ENCODE measurements at places on chromosomes 6 and 20.

DNA sequence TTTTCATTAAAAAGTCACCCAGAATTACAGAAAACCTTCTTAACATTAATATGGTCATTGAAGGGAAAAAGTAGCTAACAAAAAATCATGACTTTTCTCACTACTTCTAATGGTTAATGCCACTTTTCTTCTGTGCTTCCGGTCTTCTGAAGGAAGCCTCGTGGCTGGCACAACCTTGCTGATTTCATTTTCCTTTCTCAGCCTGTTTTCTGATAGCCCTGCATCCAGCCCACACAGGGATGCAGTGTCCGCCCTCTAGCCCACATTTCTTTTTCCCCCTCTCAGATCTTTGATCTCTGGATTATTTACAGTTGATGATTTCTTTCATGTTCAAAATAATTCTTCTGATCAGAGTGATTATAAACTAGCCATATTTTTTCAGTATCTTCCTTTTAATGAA is 655.4 kb upstream of the EPHA7 start:
- DNase-seq = no peak

DNA sequence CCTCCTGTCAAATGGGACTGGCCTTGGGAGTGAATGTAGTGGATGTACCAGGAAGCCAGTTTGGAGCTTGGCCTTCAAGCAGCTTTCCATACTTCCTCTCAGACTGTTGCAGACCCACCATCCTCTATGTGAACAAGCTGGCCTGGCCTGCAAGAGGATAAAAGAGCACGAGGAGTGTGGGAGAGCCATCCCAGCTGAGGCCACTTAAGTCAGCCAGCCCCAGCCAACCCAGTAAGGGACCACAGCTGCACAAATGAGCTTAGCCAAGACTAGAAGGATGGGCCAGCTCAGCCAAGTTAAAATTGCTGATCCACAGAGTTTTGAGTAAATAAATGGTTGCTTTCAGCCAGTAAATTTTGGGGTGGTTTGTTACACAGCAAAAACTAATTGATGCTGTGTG is 156.9 kb upstream of the SOX4 start:
- no peak for DNase-seq

- no peak for DNase-seq
These were observed 88.7 kb upstream of the BMP5 start for GRCh38 chr6:55964136-55964535.

DNA sequence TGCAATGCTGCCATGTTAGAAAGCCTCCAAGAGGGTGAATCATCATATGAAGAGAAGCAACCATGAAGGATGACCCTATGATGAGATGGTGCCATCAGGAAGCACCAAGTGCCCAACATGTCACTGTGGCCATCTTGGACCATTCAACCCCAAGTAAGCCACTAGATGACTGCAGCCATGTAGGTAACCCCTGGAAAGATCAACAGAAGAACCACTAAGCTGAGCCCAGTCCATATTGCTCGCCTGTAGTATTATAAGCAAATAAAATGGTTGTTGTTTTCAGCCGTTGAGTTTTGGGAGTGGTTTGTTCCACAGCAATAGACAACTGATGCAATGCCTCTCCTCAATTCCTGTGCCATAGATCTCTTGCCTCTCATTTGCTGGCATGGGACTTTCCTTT is 140.9 kb downstream of the SCML4 start:
- DNase-seq = no peak

GRCh38 chr20:63234693-63235398 is 859 bp upstream of the BIRC7 start:
- no peak for DNase-seq

- no peak for DNase-seq
These were observed 311.3 kb downstream of the PRKN start for GRCh38 chr6:162416307-162416706.

DNA sequence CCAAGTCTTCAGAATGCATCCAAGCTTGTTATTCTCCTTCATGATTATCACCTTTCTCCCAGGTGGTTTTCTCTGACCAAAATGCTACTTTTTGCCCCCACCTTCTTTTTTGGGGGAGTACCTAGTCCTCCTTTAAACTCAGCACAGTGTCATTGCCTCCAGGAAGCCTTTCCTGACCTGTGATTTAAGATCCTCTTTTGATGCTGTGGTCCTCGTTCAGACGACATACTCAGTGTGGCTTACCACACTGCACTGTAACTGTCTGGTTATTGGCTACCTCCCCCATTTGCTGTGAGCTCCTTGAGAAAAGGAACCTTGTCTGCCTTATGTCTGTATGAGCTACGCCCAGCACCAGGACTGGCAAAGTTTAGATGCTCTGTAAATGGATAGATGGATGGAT is 14.6 kb downstream of the SAYSD1 start:
- no peak for DNase-seq

- DNase-seq = no peak
These were observed 25.8 kb upstream of the FABP7 start for GRCh38 chr6:122753688-122754056.

- no peak for DNase-seq
These were observed 1.4 kb downstream of the SPO11 start for GRCh38 chr20:57330998-57331397.

GRCh38 chr6:35368038-35368887 is 25.9 kb downstream of the PPARD start:
- DNase-seq = no peak

DNA sequence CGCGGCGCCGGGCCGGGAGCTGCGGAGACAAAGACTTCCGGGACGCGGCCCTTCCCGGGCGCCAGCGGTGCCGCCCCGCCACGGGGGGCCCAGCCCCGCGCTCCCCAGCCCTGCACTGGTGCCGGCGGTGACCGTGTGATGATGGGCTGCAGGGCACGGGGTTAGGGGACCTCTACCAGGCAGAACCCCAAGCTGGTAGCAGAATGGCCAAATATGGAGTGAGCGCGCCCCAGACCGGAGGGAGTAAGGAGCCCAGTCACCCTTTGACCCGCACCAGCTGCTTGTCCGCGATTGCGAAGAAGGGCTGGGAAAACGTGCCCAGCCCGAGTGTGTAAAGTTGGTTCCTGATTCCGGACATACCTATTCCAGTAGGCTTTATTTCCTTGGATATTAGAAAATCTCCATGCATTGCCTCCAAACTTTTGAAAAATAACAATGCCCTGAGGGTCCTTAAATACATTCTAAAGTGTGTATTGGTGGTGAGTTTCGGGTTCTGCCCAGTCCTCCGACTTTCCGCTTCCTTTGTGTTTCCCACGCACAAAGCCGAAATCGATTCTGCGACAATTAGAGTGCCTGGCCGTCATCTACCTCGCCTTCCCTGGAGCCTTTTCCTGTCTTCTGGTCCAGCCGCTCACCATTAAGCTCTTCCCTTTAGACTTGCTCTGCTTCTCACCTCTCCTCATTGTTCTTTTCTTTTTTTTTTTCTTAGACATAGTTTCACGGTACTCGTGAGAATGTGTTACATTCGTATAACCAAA is 1.1 kb downstream of the ABRACL start:
- DNase-seq = no peak

GRCh38 chr6:152093711-152094110 is 286.2 kb downstream of the ESR1 start:
- no peak for DNase-seq

DNA sequence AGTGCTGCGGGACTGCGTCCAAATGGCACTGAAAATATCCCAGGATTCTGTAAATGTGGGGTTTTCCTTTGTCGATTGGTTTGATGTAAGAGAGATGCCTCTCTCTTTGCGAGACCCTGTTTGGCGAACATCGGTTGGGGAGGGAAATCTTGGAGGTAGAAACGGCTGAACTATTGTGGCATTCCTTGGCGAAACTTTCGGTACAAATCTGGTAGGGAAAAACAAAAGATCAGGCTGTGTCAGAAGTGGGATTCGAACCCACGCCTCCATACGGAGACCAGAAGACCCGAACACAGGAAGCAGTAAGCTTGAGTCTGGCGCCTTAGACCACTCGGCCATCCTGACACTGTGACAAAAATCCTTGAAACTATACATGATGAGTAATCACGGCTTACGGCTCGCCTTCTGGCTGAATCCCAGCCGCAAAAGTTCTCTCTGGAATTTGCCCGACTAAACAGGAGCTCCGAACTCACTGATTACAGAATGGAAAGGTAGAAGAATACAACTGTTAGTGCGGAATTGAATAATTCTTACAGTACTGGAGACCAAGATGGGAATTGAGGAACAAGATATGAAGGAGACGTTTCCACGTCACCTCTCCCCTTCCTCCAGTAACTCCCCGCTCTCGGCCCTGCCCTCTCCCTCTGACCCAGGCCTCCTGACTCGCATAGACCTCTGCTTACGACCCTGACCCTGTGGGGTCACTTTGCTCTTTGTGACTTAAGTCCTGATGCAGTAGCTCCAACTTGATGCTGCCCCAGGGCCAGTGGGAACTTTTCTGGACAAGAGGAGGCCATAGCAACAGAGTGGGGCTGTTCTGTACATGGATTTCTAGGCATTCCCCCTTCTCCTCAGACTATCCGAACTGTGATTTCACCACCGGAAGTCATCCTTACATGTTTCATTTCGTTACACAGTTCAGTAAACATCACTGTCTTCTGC is 132.8 kb upstream of the ZNF184 start:
- DNase-seq = no peak

DNA sequence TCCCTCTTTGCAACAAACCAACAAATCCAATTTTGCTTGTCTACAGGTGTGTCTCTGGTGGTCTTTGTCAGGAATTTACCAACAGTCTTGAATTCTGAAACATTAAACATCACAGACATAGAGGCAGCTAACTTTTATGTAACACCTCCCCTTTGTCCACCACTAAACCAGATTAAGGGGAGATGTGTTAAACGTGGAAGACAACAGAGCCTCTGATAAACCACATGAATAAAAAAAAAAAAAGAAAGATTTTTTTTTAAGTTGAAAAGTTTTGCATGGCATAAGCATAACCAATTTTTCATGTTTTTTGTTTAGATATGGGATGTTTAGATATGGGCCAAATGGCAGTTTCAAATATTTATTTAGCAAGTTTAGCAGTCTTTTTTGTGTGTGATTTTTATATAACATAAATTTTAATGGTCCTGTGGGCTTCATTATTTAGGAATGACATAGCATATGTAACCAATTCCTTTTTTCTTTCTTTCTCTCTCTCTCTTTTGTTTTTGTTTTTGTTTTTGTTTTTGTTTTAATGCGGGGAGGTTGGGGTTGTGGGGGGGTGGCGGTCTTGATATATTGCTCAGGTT is 60.7 kb upstream of the BTN3A2 start:
- no peak for DNase-seq

GRCh38 chr6:44224029-44224964 is 902 bp downstream of the SLC29A1 start:
- DNase-seq = peak; percentile 65

DNA sequence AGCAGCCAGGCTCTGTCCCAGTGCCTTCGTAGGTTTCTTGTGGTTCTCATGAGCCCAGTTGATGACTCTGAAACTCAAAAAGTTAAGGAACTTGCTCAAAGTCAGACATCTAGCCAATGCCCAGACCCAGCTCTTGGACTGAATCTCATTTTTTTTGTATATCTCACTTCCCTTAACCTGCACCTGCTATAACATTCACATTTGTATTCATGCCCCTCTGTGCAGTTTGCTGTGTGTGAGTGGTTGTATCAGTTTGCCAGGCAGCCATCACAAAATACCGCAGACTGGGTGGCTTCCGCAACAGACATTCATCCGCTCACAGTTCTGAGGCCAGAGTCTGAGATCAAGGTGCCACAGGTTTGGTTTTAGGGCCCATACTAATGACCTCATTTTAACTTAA is 49.9 kb downstream of the IPCEF1 start:
- no peak for DNase-seq

DNA sequence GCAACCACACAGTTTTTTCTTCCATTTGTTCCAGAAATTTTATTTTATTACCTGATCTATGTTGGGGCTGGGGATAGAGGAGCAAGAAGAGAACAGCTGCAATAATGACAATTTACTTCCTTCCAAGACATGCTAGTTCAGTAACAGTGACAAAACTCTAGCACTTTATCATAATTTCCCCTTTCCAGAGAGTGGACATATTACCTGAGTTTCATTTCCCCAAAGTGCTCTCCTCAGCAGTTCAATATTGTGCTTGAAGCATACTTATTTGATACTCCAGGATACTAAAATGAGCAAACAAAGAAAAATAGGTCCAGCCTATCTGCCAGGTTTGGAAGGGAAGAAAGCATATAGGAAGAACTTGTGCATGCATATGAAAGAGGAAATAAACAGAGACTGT is 157.7 kb downstream of the ID4 start:
- DNase-seq = no peak

DNA sequence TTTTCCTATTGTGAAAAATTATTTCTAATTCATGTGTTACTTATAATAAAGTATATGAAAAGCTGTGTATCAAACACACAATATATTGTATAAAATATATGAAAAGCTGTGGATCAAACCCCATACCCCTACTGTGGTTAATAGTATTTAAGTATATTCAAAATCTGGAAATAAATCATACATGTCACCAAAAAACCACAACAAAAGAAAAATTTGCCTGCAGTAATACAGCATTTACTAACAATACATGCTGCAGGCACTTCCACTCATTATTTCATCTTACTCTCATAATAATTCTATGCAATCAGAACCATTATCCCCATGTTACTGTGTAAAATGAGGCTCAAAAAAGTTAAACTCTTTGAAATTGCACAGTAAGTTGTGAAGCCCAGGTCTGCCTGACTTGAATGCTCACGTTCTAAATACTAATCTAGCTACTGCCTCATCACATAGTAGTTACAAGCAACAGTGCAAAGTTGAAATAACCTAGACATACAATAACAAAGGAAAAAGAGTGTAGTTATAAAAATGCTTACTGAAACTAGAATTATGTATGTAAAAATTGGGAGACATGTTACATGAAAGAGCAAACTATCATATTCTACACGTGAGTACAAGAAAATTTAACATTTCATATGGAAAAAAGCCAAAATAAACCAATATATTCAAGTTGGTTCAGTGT is 61.7 kb downstream of the FAM217A start:
- no peak for DNase-seq

GRCh38 chr6:157620944-157621343 is 202.1 kb upstream of the SNX9 start:
- DNase-seq = no peak

DNA sequence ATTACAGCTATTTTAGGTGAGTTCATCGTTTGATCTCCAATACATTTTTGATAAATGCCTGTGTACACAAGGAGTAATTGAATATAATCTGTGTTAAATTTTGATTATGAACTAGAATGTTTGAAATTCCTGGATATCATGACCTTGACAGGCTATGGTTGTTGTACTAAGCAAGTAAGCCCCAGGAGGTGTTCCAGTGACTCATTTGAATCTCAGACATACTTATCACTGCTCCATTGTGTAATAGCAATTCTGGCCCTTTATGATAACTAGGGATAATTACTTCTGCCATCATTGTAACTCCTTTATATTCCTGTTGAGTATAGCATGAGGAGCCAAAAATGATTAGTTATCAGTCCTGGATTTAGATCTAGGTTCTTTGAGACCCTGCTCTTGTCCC is 1424.6 kb upstream of the ADGRB3 start:
- DNase-seq = no peak

All from spleen (tissue), 13 donors.